ENCODE measurements at places on chromosomes 3 and 15.

DNA sequence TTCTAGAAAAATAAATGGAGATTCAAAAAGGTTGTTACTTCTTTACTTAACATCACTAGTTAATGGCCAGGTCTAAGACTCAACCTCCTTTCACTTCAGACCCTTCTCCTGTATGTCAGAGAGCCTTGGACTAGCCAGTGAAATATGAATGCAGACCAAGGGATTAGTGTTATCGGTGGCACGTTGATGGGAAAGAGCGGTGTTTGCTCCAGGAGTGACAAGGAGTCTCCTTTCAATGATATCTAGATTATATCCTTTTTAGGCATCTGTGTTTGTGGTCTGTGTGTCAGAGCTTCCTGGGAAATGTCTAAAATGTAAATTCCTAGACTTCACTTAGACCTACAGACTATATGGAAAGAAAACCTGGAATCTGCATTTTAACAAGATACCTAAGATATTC is 658.0 kb upstream of the KCNMB2 start:
- H3K27me3 ChIP-seq, result no peaks in the 10 kb centered on the region
- no peaks in the 10 kb centered on the region for H3K36me3 ChIP-seq
- no peak overlapping the region for H3K4me3 ChIP-seq
- H3K4me1 ChIP-seq, result no peaks in the 10 kb centered on the region
- H3K27ac ChIP-seq, result no peak overlapping the region
- DNase-seq, result no peak

GRCh38 chr3:98893740-98894139 is 7.8 kb downstream of the DCBLD2 start:
- H3K36me3 ChIP-seq, result no peaks in the 10 kb centered on the region
- no peaks in the 10 kb centered on the region for H3K4me1 ChIP-seq
- no peak overlapping the region for H3K27ac ChIP-seq
- DNase-seq, result no peak
- H3K27me3 ChIP-seq, result peaks cover 9% of the 10 kb centered on the region

DNA sequence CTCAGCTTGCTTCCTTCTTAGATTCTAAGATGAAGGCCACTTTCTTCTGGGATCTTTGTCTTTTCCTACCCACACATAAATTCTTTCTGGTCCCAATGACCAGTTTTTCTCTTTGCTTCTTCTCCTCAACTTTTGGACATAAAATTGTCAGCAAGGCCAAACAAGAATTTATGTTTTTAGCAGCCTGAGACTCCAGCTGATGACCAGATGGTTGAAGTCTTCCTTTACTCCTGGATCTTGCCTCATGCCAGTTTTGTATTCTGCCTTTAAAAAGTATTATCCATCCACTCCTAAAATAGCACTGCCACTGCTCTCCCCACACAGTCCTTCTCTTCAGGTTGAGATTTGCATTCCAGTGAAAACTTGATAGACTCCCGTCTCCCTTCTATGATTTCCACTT is 236.0 kb downstream of the VPS13C start:
- no peak overlapping the region for H3K4me3 ChIP-seq
- H3K36me3 ChIP-seq, result no peaks in the 10 kb centered on the region
- DNase-seq, result no peak
- H3K27me3 ChIP-seq, result peaks cover 40% of the 10 kb centered on the region
- no peaks in the 10 kb centered on the region for H3K4me1 ChIP-seq

- no peak overlapping the region for H3K27ac ChIP-seq
- no peaks in the 10 kb centered on the region for H3K4me1 ChIP-seq
- no peak overlapping the region for H3K4me3 ChIP-seq
- H3K27me3 ChIP-seq, result peaks cover 21% of the 10 kb centered on the region
Measured at GRCh38 chr3:151445273-151446001, 15.4 kb downstream of the IGSF10 start.

Data from natural killer cell treated with Interleukin-12 subunit alpha and Interleukin-12 subunit beta and Interleukin-15 and Interleukin-18, amount 100 ng/mL, for 72 hours (primary cell).